ENCODE measurements at places on chromosomes 6 and 20.

DNA sequence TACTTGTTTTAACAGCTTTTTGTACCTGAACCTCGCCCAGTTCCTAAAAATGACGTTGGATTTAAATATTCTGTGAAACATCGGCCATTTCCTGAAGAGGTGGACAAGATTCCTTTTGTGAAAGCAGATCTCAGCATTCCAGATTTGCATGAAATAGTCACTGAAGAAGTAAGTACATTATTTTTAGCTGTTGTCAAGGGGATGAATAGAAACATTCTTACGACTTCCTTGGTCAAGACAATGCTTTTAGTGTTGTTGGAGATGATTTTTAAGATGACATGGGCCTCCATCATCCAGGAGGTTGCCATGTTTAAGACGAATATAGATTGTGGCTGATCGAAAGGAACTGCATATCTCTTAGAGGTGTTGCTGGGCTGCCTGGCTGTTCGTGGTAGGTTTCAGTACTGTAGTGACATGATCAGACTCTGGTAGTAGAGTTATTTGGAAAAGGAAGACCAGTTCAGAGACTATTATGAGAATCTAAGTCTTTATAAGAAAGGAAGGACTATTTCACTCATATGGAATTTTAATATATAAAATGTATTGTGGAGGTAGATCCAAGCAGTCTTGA, 29.9 kb upstream of the ADIG start:
- no peak for DNase-seq

DNA sequence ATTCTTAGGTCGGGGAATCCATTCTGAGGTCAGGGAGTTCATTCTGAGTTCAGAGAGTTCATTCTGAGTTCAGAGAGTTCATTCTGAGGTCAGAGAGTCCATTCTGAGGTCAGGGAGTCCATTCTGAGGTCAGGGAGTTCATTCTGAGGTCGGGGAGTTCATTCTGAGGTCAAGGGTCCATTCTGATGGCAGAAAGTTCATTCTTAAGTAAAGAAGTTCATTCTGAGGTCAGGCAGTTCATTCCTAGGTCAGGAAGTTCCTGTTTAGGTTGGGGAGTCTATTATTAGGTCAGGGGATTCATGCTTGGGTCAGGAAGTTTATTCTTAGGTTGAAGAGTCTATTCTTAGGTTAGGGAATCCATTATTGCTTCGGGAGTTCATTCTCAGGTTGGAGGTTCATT, 16.5 kb upstream of the NXT1 start:
- DNase-seq: no peak

GRCh38 chr20:19314621-19315020, 102.2 kb downstream of the SLC24A3 start:
- no peak for DNase-seq

GRCh38 chr6:131387562-131388447, 185.2 kb upstream of the ARG1 start:
- peak; percentile 18 for DNase-seq

DNA sequence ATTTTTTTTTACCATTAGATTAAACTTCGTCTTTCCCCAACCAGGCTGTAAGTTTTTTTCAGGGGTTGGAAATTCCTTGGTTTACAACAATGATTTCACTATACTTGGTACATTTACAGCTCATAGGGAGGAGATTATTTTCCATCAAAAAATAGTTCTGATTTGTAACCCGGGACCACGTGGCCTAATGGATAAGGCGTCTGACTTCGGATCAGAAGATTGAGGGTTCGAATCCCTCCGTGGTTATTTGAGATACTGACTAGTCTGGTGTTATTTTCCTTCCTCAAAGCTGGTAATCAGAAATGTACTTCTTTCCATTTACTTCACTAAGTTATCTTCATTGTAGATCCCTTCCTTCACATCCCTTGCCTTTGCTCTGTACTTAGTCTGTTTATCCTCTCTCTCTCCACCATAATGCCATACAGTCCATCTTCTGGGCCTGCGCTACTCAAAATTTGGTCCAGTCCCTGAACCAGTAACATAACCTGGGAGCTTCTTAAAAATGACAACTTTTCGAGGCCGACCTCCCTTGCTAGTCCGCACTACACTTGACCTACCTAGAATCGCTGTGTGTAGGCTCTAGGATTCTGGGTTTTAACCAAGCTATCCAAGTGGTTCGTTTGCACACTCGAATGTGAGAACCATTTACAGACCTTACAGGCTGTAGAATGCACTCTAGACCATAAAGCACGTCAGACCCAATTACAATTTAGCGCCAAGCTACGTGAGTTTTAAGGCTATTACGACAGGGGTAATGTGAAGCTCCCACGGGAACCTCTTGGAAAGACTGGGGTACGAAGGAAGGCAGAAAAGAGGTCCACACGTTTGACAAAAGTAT, 42.1 kb upstream of the BTN3A2 start:
- DNase-seq: peak; percentile 93

- no peak for DNase-seq
These were observed 245.3 kb downstream of the FARS2 start for GRCh38 chr6:5506597-5506996.

- DNase-seq: no peak
These were observed 55.5 kb downstream of the SLC22A2 start for GRCh38 chr6:160203076-160203475.

DNA sequence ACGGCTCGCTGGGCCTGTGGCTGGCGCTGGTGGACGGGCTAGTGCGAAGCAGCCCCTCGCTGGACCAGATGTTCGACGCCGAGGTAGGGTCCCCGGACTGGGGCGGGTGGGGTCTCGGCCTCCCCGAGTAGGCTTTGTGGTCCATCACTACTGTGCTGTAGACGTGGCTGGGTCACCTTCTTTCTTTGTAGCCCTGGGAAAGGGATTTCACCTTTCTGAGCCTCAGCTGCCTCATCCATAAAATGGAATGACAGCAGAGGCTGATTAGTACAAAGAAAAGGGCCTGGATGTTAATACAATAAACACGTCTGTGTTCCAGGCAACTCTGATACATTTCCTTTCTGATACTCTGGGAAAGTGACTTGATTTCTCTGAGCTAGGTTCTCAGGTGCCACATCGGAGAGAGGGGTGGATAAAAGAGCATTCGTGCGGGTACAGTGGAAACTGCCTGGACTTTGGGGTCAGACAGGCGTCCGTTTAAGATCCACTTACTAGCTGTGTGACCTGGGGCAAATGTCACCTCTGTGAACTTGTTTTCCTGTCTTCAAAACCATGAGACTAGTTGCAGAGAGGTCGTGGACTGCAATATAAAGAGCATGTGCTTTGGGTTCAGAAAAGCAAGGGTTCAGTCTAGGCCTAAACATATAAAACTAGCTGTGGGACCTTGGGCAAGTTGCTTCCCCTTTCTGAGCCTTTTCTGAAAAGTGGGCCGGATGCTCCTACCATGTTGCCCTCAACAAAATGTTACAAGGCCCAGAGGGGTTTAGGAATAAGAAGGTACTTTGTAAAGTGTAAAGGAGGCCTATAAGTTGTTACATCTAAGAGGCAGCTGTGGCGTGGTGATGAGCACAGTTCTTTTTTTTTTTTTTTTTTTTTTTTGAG, 896 bp downstream of the SYS1 start:
- DNase-seq: no peak

GRCh38 chr20:62021793-62022385, 43.8 kb downstream of the TAF4 start:
- DNase-seq: no peak

- no peak for DNase-seq
These were observed 105.9 kb upstream of the CARMIL1 start for GRCh38 chr6:25173246-25173645.

GRCh38 chr20:47358672-47359529, 2.4 kb upstream of the ZMYND8 start:
- peak; percentile 92 for DNase-seq

DNA sequence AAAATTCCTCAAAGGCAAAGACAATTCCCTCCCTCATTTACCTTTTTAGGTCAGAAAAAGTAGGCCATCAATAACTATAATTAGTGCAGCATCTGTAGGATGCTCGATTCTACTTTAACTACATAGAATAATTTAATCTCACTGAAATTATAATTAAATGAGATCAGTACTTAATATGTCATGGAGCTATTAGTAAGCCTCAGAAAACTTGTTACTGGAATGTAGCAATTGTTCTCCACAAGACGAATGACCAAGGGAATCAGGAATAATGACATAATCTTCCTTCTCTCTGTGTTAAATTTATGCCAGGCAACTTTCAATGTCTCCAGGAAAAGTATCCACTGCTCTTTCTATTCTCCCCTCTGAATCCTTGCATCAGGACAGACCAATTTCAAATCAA, 34.1 kb downstream of the SESN1 start:
- DNase-seq: no peak

- DNase-seq: peak; percentile 25
These were observed 191.3 kb upstream of the ARID1B start for GRCh38 chr6:156585859-156586258.

GRCh38 chr6:157825243-157825904, 2.3 kb downstream of the SNX9 start:
- peak; percentile 55 for DNase-seq

DNA sequence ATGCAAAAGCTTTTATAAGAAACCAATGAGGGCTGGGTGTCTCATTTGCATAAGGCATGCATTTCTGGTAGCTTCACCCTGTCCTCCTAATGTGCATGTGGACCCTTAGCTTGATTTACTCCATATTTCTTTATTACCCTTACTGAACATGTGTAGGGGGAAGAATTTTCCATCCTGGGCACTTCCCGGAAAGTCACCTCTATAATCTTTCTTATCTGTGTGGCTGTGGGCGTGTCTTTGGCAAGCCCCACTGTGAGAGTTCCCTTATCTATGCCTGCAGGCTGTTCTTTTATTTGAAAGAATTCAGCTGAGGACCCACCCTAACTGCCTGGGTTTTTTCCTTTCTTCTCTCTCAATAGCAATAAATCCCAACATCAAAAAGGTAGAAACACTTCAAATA, 627.8 kb downstream of the DOK5 start:
- no peak for DNase-seq

- no peak for DNase-seq
These were observed 290.0 kb downstream of the PRL start for GRCh38 chr6:22006795-22007194.

GRCh38 chr6:36827261-36828079, 11.8 kb downstream of the CPNE5 start:
- peak; percentile 78 for DNase-seq

GRCh38 chr6:16855460-16855859, 94.2 kb upstream of the ATXN1 start:
- DNase-seq: no peak

Data from fibroblast of mammary gland (primary cell).